ENCODE measurements at places on chromosomes 13 and 19.

- no peak for DNase-seq
Observed at GRCh38 chr13:22325761-22326160, 654.9 kb downstream of the FGF9 start.

DNA sequence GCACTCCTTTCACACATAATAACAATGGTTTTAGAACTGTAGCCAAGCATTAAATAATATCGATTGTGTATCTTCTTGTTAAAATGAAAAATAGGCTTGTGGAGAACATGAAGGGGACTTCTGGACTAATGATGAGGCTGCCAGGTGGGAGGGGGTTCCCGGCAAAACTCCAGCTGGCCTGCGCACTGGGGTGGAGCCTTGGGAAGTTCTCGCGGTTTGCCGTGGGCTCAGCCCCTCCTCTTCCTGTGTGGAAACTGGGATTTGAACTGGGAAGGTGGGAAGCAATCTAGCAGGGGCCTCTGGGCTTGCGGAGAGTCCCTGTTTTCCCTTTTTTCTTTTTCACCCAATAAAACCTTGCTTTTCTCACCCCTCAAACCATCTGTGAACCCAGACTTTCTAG is 113.7 kb upstream of the SLITRK1 start:
- DNase-seq, result no peak

DNA sequence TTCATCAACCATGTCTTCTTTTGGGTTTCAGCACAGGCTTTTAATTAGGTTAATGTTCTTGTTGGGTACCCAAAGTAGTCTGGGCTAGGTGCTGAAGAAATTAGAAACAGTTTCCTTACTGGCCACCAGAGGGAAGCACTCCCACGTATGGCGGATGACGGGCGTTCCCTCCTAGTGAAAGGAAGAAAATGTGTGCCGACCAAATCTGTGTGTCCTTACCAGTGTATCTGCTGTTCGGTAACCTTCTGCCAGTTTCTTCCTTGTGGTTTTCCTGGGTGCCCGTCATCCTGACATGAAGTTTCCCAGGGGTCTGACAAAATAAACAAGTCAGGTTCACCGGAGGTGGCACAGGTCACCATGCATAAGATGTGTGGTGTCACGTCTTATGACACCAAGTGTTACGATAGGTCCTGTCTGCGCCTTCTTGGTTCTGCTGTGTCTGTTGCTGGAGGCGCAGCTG is 6.0 kb upstream of the WDR88 start:
- DNase-seq, result no peak

DNA sequence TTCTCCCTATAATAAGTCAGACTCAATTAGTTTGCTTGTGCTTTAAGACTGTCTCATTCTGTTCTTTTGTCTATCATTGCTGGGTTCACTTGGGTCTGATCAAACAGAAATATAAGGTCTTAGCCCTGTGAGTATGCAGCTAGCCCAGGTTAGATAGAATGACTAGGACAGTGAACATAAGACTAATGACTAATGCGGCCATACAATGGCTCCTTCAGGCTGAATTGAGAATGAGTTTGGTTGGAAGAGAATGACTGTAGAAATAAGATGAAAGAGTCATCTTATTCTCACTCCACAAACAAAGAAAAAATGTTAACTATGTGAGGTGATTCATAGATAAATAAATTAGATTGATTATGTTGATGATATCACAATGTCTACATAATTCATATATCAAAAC is 50.1 kb upstream of the OBI1 start:
- no peak for DNase-seq

DNA sequence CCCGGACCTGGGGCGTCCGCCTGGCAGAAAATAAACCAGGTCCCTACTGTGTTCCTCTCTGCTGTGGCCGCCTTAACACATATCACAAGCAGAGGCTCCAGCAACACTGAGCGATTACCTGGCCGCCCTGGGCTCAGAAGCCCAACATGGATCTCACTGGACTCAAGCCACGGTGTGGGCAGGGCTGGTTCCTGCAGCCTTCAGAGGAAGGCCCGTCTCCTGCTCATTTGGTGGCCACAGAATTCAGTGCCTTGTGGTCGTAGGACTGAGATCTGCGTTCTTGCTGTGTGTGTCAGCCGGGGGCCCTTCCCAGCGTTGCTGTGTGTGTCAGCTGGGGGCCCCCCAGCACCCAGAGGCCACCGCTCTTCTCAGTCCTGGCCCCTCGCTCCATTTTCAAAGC is 30.2 kb downstream of the C2CD4C start:
- DNase-seq, result no peak

DNA sequence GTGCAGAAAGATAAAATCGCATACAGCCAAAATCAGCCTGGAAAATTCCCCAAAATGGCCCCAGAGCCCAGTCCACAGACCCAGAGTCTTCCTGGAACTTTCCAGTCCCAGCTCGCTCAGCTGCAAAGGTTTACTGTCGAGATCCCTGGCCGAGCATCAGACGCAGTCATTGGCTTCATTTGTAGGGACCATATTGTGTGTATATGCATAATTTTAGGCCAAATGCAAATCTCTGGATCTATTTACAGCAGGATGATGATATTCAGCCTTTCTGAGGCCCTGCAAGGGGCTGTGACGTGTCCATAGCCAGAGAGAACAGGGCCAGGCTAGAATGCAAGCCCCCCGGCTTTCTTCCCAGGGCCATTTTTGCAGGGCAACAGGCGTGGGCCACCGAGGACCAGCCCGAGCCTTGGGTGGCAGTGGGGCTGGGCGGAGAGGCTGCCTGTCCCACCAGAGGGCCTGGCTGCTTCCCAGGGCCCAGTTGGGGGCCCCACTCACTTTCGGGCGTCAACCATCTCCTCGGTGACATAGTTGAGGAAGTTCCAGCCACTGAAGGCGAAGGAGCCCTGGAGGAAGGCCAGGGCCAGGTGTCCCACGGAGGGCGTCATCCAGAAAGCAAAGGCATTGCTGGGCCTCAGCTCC is 13.7 kb downstream of the SLC7A10 start:
- DNase-seq, result no peak

- no peak for DNase-seq
Observed at GRCh38 chr19:4456843-4457653, 546 bp downstream of the UBXN6 start.

GRCh38 chr19:56133858-56134653 is 7.0 kb upstream of the ZNF444 start:
- DNase-seq, result no peak

DNA sequence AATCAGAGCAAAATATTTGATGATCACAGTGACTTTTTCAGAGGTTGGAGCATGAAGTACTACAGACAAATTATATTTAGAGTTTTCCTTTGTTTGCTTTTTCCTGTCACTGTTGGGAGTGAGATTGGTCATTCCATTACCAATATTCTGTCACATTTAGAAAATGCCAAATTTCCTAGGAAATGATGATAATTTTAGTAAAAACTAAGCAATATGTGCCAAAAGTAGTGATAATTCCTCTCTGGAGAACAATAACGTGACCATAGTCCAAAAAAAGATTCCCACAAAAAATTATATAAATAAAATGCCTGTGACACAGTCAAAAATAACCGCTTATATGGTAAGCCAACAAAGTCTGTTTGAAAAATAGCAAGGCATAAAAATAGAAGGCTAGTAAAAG is 2719.4 kb downstream of the PCDH9 start:
- DNase-seq, result no peak

DNA sequence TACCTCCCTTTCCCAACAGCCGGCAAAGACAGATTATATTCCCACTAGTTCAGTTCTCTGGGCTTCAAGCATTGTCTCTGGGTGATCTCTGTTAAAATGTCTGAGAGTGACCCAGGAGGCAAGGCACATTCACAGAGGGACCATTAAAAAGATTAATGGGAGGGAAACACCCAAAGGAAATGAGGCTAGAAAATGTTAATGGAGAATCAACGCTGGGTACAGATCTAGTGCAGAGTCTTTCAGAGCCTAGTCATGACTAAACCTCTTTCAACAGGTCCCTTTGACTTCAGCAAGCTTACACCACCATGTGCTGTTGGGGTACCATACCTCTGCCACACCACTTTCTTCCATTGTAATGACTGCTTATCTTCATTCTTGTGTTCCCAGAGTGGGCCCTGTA is 358.6 kb downstream of the DCT start:
- DNase-seq, result no peak

- DNase-seq, result no peak
Observed at GRCh38 chr19:9627856-9628255, 6.8 kb upstream of the ZNF561 start.

GRCh38 chr13:109694972-109695371 is 91.4 kb downstream of the IRS2 start:
- DNase-seq, result no peak

DNA sequence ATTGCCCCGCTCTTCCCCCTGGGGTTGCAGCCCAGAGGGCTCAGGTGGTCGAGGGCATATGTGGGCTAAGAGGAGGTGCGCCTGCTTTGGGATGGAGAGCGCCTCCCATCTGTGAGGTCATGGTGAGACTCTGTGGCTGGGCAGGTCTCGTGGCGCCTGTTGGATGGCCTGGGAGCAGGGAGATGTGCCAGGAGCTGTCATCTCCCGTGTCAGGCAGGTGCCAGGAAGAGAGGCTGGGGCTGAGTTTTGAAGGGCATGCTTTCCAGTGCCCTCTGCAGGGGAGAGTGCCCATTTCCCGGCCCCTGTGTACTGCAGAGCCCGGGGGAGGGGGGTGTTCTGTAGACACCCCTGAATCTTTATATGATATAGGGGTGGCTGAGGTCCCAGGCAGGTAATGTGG is 2.8 kb downstream of the WTIP start:
- DNase-seq, result no peak

DNA sequence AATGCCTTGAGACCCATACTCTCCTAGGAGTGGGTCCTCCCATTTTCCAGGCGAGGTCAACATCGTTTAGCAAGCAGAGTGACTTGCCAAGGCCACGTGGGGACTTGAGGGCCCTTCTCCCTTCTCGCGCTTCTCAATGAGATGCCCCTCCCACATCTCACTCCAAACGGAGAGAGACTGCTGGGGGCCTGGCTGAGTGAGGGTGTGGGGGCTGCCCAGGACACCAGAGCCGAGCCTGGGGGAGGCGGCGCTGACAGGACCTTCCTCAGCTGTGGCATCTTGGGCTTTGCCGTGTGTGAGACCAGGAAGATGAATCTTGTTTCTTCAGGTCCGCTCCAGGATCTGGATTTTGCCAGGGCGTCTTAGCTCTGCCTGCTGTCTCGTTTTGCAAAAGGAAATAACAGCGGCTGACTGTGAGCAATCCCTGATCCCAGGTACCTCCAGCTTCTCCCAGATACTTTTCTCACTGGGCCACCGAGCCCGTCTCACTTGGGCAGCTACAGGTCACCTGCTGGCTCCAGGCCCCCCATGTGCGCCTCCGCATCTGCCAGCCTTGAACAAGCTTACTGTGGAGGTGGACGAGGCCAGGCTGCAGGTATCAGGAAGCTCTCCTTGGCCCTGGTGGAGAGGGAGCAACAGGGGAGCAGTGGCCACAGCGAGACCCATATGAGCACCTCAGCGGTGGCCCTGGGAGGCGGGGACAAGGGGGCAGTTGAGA is 6.0 kb downstream of the COX6B2 start:
- DNase-seq, result no peak

- no peak for DNase-seq
Observed at GRCh38 chr13:31175847-31176532, 14.3 kb upstream of the HSPH1 start.

DNA sequence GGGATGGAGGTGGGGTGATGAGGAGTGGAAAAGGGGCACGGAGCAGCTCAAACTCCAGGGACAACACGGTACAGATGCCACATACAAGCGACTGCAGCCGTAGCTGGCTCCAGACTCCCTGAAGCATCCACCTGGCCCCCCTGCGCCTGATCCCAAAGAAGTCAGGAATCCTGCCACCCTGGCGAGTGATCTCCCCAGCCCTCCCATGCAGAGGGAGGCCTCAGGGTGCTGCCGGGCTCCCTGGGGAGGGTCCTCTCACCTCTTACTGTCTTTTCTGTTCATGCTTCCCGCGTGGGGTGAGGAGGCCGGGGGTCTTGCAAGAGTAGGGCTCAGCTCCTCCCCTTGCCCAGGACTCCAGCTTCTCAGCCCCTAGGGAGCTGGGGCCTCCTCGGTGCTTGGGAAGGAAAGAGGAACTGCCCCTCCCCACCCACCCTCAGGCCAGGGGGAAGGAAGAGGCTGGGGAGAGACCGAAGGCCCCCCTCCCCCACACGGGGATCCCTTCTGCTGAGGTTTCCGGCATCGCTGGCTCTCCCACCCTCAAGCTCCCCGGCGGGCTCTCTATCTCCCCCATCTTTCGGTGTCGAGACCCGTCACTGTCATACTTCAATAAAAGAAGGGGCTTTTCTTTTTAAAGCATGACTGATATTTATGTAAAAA is at the start of gene RASGRP4:
Gene RASGRP4 (minus strand): TSS at position 410 of the 657 bp plus-strand sequence. CDS start 128 bp downstream, at position 282.
- no peak for DNase-seq

- no peak for DNase-seq
Observed at GRCh38 chr19:37964109-37964508, 57.1 kb downstream of the SIPA1L3 start.

DNA sequence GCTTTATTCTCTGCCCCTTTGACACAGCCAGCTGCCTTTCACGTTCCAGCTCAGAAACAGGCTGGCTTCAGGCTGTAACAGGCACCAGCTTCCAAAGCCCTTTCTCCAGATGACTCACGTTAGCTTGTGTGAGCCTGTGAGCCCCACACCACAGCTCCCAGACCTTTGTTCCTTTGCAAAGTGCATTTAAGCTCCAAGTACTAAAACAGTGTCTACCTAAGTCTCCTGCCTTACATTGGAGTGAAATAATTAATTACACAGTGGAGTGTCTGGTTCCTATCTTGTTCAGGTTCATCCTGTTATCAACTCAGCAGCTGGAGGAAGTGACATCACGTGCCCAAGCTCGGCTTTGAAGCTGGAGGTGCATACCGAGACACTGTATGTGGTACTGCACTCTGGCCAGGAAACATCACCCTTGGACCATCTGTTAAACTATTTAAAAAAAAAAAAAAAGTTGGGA is 475.8 kb downstream of the FOXO1 start:
- no peak for DNase-seq

- no peak for DNase-seq
Observed at GRCh38 chr13:73733706-73734105, 400.5 kb downstream of the KLF12 start.

DNA sequence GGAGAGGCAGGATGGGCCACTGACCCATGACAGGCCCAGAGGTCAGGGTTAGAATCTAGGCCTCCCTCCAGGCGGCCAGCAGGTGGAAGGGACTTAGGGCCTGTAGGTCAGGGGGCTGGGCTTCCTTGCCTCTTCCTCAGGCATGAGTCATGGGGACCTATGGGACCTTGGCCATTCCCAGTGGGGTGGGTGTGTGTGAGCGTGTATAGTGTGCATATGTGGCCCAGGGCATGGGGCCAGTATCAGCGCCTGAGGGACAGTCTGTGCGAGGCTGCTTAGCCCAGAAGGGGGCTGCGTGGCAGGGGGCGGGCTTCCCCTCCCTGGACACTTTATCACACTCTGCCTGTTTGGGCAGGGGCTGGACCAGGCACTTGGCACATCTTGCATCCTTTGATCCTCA is 13.3 kb downstream of the KCTD15 start:
- no peak for DNase-seq

DNA sequence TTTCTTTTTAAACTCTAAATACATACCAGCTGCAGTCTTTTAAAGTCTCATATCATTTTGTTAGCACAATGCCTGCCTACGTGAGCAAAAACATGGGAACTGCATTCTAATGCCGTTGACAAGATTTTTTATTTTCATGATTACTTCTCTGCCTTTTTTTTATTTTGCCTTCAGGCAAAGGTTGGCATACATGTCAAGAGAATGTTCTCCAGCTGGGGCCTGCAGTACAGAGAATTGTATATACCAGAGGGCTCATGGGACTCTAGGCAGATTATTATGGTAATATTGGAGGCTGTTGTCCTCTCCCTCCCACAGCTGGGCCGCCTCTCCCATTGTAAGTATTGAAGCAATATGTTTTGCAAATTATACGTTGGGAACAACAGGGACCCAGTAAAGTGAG is 53.9 kb upstream of the OBI1 start:
- DNase-seq, result no peak
